ENCODE measurements at places on chromosomes 4 and X.

DNA sequence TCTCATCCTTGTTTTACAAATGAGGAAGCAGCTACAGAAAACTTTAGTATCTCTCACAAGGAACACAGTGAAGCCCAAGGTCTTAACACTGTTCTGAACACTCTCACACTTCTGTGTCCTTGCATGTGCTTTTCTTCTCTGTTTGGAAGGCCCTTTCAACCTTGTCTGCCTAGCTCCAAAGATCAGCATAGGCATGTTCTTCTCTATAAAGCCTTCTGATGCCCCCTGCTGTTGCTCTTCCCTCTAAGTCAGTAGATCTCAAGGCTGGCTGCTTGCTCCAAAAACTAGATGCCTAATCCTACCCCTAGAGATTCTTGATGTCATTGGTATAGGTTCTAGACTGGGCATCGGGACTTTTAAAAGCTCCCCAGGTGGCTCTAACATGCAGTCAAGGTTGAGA, 5.9 kb downstream of the APOO start:
- DNase-seq = peak; percentile 68

DNA sequence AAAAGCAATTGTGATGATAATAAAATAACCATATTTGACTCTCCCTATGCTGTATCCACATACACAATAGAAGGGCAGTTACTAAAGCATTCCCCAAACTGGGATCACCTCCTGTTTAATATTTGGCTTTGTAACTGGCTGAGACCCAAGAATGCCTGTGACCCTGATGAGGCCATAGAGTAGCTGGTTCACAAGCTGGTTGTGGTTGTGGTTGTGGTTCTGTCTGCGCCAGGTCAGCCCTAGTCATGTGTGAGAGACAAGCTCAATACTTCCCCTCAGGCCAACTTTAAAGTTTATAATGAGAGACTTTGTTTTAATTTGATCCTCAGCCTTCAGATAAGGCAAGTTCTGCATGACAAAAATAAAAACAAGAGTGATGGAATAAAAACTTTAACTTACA, 209.9 kb downstream of the PARM1 start:
- no peak for DNase-seq

DNA sequence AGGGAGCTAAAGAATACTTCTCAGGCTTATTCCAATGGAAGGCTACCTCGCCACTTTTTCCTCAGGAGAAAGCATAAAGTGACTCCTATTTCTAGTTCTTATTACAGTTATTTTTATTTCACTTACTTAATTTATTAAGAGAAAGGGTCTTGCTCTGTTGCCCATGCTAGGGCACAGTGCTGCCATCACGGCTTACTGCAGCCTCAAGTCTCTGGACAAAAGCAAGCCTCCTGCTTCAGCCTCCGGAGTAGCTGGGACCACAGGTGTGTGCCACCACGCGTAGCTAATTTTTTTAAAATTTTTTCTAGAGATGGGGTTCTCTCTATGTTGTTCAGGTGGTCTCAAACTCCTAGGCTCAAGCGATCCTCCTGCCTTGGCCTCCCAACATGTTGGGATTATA, 36.0 kb upstream of the CHRNA9 start:
- no peak for DNase-seq

DNA sequence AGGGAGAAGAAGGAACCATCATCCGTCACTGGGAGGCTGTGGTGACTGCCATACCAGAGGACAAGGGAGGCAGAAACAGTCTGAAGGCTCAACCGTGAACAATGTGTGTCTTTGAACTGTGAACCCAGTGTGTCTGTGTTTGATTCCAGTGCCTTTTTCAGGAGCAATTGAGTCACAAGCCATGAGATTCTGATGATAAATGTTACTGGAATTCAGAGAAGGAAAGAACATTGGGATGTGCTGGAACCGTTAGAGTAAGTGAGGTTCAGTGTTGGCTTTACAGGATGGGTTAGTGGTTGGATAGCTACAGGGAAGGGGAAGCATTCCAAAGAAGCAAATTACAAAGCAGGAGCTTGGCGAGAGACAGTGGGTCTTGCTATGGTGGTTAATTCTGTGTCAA, 464.4 kb downstream of the TRIML1 start:
- DNase-seq = no peak

DNA sequence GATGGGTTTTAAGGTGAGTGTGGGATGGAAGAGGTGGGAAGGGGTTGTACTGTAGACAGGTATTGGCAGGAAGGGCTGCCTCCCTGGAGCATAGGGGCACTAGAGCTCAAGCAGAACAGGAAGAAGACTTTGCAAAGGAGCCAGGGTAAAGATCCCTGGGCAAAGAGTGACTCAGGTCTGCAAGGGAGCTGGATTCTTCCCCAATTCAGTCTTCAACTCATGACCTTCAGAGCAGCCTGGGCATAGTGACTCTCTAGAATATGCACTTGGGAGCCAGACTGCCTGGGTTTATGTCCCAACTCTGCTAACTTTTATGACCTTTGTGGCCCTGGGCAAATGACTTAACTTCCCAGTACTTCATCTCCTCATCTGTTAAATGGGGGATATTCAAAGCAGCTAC, 4.0 kb downstream of the LONRF3 start:
- DNase-seq = no peak

- DNase-seq = no peak
These were observed 15.0 kb downstream of the TLR7 start for GRCh38 chrX:12881914-12882313.

GRCh38 chrX:40733706-40734105, 1.6 kb downstream of the MED14 start:
- no peak for DNase-seq

DNA sequence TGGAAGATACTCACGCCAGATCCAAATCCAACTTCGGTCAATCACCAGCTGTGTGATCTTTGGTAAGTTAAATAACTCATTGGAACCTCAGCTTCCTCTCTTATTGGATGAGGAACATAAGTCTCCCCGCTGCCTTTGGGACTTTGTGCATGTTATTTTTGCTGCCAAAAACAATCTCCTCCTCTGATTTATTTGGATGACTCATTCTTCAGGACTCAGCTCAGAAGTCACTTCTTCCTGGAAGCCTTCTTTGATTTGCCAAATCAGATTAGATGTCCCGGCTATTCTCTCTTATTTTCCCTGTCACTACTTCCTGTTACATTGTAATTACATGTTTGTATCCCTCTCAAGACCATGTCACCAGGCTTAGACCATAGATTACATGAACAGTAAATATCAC, 138.0 kb upstream of the BOD1L1 start:
- no peak for DNase-seq

GRCh38 chr4:120062663-120063195, 3.9 kb downstream of the MAD2L1 start:
- DNase-seq = no peak

DNA sequence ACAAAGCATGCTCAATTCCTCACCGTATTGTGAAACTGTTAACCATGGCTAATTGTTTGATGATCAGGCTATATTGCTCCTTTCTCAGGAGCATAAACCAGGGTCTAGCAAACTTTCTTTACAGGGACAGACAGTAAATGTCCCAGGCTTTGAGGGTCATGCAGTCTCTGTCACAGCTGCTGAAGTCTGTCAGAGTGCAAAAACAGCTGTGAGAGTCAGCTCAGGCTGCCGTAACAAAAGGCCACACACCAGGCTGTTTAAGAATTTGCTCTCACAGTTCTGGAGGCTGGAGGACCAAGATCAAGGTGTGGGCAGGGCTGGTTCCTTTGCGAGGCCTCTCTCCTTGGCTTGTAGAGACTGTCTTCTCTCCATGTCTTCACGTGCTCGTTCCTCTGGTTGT, 75.6 kb downstream of the GPR143 start:
- DNase-seq = no peak

- no peak for DNase-seq
These were observed 103.4 kb downstream of the QRFPR start for GRCh38 chr4:121277194-121278105.

- no peak for DNase-seq
These were observed 301.9 kb upstream of the ARSJ start for GRCh38 chr4:114281164-114281960.

GRCh38 chr4:9812501-9813340, 31.3 kb downstream of the DRD5 start:
- DNase-seq = no peak

- peak; percentile 3 for DNase-seq
These were observed 42.7 kb upstream of the RASSF6 start for GRCh38 chr4:73662709-73663546.

DNA sequence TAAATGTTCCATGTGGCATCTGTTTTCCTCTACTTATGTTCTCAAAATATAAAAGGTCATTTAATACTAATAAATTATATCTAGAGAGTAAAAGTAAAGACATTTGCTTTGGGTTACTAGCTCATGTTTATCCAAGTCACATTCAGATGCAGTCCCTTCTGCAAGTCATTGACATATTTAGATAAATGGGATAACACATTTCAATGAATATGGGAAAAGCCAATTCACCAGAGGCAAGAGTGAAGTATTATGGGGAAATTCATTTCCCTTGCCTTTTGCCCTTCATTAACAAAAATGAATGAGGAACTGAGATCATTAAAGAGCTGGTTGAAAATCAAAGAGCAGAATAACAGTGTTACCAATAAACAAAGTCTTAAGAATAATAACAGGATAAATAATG, 306.2 kb upstream of the FSTL5 start:
- DNase-seq = no peak
